NB4 (cell line): ENCODE measurements at places on chromosomes 4 and X.

- DNase-seq: no peak
These were observed 27.9 kb upstream of the EXOC1L start for GRCh38 chr4:55791666-55792065.

DNA sequence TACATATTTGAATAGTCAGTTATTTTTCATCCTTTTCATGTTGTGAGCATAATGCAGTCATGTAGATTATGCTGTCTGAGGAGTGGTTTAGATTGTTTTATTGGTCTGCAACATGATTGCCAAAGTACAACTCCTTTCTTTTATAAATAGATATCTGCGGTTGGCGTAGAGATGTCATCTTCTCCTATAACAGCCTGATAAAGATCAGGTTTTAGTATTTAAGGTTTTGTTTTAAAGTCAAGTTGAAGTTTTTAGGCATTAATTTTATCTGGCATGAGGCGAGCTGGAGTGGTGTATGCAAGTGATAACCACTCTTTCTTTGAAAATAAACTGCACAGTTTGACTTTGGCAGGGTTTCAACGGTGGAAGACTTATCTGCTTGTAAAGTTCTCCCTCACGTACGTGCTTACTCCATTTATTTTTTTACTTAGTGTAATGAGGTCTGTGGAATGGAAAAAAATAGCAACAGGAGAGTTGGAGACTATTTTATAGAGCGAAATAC, 126.3 kb downstream of the FBXO8 start:
- DNase-seq: no peak

GRCh38 chr4:124713185-124713592, 657 bp upstream of the ANKRD50 start:
- peak; percentile 76 for DNase-seq

DNA sequence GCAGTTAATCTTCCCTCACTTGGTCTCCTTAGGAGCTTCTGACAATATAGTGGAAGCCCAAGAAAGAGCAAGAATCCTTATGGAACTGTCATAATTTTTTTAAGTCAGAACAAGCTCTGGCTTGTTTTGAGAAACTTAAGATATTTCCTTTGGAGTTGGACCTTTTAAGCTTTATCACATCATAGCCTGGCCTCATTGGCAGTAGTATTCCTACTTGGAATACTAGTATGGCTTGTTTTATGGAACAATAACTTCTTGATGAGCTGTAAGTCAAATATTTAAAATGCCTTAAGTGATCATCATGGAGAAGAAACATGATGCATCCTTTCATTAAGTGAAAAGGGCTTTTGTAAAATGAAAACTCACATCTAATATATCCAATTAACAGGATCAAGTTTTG, 78.0 kb upstream of the NRK start:
- no peak for DNase-seq

GRCh38 chr4:113849771-113850170, 88.2 kb upstream of the CAMK2D start:
- no peak for DNase-seq

- no peak for DNase-seq
These were observed 182.2 kb upstream of the ATOH1 start for GRCh38 chr4:93646233-93646930.

DNA sequence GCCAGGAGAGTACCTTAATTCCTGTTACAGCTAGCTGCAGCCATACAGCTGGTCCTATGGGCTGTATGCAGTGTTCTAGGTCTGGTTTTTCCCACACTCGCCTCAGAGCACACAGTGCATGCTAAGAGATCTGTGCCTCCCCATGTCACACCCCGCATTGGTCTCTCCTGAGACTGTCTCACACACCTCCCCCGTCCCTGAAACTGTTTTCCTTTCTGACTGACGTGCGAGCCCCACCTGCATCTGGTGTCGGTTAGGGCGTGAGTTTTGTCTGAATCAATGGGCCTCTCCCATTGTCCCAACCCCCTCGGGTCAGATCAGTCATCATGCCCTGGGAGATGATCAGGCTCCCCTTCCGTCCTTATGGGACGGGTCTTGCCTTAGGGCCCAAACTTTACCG, 3.4 kb upstream of the UGT8 start:
- no peak for DNase-seq

DNA sequence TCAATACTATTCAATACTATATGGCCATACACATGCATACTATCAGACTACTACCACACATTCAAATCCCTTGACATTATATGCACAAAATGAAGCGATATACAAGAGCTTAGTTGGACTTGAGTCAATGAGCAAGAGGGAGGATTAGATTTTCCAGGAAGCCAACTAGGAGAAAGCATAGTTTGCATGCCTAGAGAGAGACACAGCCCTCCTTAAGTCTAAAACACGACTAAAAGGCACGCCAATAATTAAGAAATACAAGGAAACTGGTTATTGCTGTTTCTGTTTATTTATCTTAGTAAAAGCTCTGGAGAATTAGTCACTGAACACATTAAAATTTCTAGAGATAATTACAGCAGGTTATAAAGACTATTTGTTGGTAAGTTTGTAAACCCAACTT, 21.8 kb downstream of the MBNL3 start:
- no peak for DNase-seq

GRCh38 chrX:28787206-28787605, 200.0 kb downstream of the IL1RAPL1 start:
- DNase-seq: no peak

GRCh38 chr4:55078987-55079386, 46.4 kb downstream of the KDR start:
- DNase-seq: no peak

DNA sequence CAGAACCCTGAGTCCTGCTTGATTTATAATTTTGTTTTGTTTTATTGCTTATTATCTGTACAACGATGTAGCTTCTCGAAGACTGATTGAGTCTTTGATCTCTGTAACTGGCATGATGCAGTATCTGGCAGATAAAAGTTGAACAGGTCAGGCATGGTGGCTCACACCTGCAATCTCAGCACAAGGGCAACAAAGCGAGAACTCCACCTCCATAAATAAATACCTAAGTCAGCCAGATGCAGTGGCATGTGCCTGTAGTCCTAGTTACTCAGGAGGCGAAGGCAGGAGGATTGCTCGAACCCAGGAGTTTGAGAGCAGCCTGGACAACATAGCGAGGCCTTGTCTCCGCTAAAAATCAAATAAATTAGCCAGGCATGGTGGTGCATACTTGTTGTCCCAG, 15.7 kb upstream of the WDR19 start:
- no peak for DNase-seq

DNA sequence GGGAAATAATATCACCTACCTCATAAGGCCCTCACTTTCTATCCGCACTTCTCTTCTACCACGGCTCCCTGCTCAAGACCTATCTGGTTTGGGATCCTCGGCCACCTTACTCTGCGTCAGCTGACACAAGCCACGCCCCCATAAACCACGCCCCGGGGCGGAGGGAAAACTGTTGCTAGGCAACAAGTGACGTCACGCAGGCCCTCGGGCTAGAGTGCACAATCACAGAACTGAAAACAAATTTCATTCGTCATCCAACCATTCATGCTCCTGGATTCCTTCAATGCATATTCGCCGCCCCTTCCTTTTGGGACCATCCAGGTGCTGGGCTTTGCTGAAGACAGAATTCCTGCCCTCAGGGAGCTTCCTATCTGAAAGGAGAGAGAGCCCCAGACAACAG, 66.3 kb downstream of the SMC1A start:
- DNase-seq: peak; percentile 27

DNA sequence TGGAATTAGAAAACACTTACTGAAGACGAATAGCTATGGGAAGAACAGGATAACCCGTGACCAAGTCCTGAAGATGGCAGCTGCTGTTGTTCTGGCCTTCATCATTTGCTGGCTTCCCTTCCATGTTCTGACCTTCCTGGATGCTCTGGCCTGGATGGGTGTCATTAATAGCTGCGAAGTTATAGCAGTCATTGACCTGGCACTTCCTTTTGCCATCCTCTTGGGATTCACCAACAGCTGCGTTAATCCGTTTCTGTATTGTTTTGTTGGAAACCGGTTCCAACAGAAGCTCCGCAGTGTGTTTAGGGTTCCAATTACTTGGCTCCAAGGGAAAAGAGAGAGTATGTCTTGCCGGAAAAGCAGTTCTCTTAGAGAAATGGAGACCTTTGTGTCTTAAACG, 2.4 kb downstream of the AGTR2 start:
- no peak for DNase-seq

DNA sequence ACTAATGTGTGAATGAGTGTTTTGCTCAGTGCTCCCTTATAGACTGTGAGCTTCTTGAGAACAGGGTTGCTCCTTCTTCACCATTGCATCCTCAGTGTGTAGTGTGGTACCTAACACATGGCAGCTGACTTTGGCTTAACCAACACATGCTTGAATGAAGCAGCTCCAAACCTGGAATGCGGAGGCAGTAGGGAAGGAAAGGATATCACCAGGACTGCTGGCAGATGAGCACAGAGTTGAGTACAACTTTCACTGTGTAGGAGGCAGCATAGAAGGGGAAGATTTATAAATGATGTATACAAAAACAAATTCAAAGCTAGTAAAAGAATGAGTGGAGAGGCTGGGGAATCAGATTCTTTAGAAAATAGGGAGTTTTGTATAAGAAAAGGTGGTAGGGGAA, 174.3 kb downstream of the SLIT2 start:
- DNase-seq: no peak

DNA sequence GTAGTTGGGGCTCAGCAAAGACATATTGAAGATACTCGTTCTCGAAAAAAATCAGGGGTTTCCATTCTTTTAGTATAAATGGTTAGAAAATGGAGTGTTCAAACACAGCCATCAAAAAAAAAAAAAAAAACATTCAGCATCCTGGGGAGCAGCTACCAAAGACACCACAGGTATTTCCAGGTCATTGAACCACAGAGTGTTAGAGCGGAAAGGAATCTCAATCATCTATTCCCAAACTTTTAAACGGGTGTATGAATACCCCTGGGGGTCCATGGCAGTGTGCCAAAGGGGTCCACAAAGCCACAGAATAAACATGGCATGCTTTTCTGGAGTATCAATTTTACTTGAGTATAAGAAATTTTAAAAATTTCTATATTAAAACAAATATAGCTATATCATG, 6.9 kb upstream of the FGF16 start:
- DNase-seq: no peak

DNA sequence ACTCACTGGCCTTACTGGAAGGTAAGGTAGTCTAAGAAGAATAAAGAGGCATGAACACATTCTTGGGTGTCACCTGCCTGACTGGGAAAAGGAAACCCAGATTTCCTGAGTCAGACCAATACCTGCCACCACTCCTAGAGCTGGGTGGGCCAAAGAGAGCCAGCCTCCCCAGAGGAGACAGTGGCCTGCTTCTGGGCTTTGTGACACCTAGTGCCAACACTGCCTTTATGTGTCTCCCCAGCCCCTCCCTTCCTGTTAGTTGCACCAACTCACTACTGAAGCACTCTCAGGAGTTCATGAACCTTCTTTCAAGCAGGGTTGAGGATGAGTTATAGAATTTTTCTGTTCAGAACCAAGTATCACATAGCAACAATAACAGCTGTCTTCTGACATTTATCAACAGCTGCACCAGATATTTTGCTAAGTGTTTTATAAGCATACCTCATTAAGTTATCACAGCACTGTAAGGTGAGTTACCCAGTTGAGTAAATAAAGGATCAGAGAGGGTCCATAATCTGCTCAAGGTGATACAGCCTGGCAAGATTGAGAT, 77.6 kb upstream of the ETNPPL start:
- no peak for DNase-seq

- DNase-seq: no peak
These were observed 80.0 kb upstream of the MAB21L2 start for GRCh38 chr4:150501983-150502382.

DNA sequence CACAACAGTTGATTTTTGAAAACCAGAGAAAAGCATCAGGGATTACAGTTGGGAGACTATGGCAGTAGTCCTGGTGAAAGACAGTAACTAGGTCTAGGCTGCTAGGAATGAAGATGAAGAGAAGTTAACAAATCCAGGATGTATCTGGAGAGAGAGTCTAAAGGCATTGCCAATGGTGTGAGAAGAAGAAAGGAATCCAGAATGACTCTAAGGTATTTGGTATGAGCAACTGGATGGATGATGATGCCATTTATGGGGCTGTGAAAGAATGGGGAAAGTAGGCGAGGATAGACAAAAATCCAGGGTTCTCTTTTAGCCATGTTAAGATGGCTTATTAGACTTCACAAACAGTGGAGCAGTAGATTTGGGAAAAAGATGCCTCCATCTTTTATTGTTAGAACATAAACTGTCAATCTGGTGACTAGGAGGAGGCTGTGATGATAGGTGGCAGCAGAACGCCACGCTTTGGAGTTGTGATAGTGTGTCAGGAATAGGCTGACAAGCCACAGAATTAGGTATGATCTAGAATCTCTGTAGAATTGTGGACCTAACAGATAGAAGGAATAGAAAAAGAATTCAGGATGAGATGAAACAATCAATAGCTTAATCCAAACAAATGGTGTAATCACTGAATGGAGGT, 27.3 kb upstream of the JADE1 start:
- peak; percentile 40 for DNase-seq

- DNase-seq: no peak
These were observed 18.5 kb downstream of the GC start for GRCh38 chr4:71765350-71765749.

GRCh38 chrX:139058831-139059495, 347.4 kb upstream of the FGF13 start:
- no peak for DNase-seq

GRCh38 chrX:46643636-46644035, 70.1 kb downstream of the CHST7 start:
- no peak for DNase-seq

GRCh38 chrX:18664947-18665346, 7.0 kb downstream of the RS1 start:
- DNase-seq: no peak

- DNase-seq: no peak
These were observed 145.0 kb upstream of the AADAT start for GRCh38 chr4:170234800-170235199.

DNA sequence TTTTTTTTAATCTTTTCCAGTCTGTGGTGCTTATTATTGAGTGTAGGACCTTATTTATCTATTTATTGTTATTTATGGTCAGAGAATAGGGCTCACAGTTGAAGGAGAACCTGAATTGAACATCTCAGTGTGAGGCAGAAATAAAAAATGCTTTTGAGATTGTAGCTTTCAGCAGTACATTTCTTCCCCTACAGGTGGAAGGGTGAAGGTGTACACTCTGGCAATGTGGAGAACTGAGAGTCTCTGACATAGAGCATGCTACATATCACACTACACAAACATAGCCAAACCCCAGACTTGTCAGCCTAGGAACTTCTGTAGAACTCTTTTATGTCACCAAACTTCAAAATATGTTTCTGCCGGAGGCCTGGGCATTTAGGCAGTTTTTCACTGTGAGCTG, 140.2 kb downstream of the STIM2 start:
- DNase-seq: peak; percentile 18

GRCh38 chr4:139795527-139796314, 130.1 kb downstream of the MGST2 start:
- DNase-seq: no peak
